ENCODE measurements at places on chromosomes 13 and 19.

DNA sequence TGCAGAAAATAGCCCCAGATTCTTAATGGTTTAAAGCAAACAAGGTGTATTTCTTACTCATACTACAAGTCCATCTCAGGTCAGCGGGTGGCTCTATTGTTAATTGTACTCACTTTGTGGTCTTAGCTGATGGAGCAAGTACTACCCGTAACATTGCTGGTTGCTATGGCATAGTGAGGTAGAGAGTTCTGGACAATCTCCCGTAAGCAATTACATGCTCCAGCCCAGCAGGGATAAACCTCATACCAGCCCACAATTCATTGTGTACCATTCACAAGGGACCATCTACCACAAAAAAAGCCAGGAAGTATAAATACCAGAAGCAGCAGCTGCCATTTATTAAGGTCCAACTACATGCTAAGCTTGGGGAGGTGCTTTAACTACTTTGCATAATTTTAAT is 167.1 kb downstream of the PCDH9 start:
- no peak for DNase-seq

GRCh38 chr13:26015271-26016125 is 36.3 kb downstream of the SHISA2 start:
- no peak for DNase-seq

- DNase-seq = no peak
Observed at GRCh38 chr13:35733827-35734226, 257.3 kb upstream of the MAB21L1 start.

GRCh38 chr19:33507021-33507956 is 14.3 kb downstream of the PEPD start:
- no peak for DNase-seq

- DNase-seq = no peak
Observed at GRCh38 chr13:48542581-48543341, 9.9 kb upstream of the RCBTB2 start.

- no peak for DNase-seq
Observed at GRCh38 chr13:113901231-113901630, 37.4 kb upstream of the GAS6 start.

Measured in stimulated activated CD8-positive, alpha-beta memory T cell treated with anti-CD3 and anti-CD28 coated beads, Interleukin-12 subunit alpha, Interleukin-12 subunit beta, amount 100 ng/mL, for 1 hour (primary cell).